Daoy (cell line): ENCODE measurements at places on chromosomes 11 and 22. TPM values are rescaled to one million over a fixed set of nuclear protein-coding genes. Genes with fewer than 3 reads are reported as not detected.

MMP7 gene
- total RNA-seq: 4.7 and 5.9 TPM in 2 replicates

- DNase-seq: no peak
Measured at GRCh38 chr11:64842366-64842759, 2.1 kb downstream of the CDC42BPG start.

GRCh38 chr11:33630936-33631748, 69.5 kb downstream of the C11orf91 start:
- DNase-seq: no peak

SYCE3 gene
- 0.51 TPM in 1 of 2 replicates, not detected in the other for total RNA-seq

SEPTIN3 gene
- total RNA-seq: 0.74 and 0.77 TPM in 2 replicates

- DNase-seq: no peak
Measured at GRCh38 chr22:45073064-45073463, 63.3 kb upstream of the PHF21B start.

DNA sequence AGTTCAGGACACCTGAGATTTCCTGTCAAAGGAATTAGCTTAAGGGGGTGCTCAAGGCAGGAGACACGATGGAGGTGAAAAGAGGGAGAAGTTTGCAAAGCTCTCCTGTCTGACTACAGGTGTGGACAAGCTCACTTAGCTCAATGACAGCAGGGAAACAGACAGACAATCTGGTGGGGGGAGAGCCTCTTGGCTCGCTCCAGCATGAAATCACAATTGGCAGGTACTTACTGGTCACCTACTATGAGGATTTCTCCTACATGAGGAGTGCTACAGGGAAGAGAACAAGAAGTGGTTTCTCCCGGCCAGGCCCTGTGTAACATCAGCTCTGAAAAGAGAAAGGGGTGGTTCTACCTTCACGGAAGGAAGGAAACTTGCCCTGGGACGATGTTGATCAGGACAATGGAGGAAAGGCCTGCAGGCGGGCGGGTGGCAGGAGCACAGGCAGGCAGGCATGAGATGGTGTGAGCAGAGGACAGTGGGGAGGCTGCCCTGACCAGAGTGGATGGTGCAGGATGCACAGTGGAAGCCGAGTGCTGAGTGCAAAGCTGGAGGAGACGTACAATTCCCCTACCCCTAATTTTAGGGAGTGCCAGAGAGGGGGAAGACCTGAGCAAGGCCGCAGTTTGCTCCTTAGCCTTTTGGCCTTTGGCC, 57.9 kb upstream of the CRTAM start:
- DNase-seq: no peak

FIBIN gene
- total RNA-seq: 0.11 and 0.60 TPM in 2 replicates

DNA sequence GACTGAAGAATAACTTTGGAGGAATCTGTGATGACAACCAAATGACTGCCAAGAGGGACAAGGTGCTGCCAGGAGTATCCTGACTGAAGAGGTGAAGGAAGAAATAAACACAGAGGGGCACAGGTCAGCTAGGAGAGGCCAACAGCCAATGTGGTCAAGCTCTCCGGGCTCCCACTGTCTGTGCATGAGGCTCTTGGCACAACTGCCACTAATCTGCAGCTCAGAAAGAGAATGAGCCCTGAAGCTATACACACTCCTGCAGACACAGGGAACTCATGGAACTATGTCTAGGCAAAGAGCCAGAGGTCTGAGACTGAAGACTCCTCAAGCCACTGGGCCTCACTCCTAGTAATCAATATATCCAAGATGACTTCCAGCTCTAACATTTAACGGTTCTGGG, 7.0 kb downstream of the THRSP start:
- no peak for DNase-seq

GRCh38 chr11:69229511-69229910, 64.4 kb upstream of the MYEOV start:
- no peak for DNase-seq

RIMBP3B gene
- 0.12 and 0.63 TPM in 2 replicates for total RNA-seq

TMEM223 gene
- 23.2 and 32.2 TPM in 2 replicates for total RNA-seq

GRCh38 chr22:40050258-40050657, 55.5 kb downstream of the FAM83F start:
- no peak for DNase-seq
